ENCODE measurements at places on chromosomes 5 and 9.

- no peak for DNase-seq
These were observed 42.5 kb upstream of the PPARGC1B start for GRCh38 chr5:149687486-149688168.

DNA sequence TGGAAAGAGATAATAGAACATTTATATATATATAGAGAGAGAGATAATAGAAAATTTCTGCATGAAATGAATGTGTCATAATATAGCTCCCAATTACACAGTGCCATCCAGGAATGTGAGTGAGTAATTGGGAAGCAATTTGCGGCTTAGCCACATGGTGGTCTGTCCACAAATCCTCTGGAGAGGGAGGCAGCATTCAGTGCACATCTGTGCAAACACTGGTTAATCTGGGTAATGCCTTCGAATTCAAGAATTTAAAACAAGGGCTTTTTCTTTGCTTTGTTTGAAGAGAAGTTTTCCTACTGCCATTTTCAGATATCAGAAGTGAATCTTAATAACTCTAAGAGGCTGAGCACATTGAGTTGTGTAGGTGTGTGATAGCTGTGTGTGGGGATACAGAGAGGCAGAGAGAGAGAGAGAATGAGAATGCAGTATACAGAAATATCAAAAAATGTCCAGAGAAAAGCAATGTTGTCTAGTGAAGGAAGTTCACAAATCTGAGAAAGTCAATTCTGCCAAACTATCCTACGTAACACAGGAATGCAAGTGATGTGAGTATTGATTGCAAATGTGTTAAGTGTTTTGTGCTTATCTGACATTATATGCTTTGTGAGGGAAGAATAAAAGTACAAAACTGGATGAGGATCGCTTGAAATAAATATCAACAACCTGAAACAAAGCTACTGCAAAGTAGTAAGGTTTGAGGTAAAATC is 134.6 kb downstream of the EDIL3 start:
- DNase-seq: no peak

- DNase-seq: no peak
These were observed 91.3 kb upstream of the GPBP1 start for GRCh38 chr5:57082441-57083067.

- DNase-seq: no peak
These were observed 7.3 kb downstream of the FOXI1 start for GRCh38 chr5:170112876-170113521.

All from stimulated activated CD4-positive, alpha-beta T cell treated with anti-CD3 and anti-CD28 coated beads, Interleukin-1b, Interleukin-23, amount 100 ng/mL, for 1 hour (primary cell).